Adrenal gland (tissue), 19 donors: ENCODE measurements at places on chromosomes 16 and 17.

DNA sequence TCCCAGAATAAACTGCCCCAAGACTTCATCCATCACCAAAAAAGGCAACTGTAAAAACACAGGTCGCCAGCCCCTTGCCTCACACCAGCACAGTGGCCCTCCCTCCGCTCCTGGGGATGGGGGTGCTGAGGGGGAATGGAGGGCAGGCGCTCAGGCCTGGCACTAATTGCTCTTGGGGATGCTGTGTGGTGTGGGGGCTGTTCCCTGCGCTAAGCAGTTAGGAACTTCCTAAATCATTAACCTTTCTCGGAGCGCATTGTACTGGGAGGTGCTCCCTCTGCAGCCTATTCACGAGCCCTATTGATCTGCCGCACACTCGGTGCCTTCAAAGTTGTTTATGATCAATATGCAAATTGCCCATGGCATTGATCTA is 199.9 kb downstream of the ZFHX3 start:
- DNase-seq, result no peak

DNA sequence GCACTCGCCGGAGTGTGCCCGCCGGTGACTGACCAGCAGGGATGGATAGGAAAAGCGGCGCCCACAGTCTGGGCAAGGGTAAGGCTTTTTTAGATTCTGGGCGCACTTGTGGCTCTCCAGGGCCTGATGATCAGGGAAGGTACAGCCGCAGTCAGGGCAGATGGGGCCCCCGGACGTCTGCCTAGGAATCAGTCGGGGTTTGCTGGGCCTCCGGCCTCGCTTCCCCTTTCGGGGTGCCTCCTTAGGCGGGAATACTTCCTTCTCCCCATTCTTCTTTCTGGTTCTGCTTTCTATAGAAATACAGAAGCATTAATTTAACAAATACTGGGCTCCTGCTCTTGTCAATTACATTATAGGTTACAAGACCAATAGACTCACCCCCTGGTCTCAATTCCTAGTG is 5.0 kb downstream of the ZNF689 start:
- no peak for DNase-seq

DNA sequence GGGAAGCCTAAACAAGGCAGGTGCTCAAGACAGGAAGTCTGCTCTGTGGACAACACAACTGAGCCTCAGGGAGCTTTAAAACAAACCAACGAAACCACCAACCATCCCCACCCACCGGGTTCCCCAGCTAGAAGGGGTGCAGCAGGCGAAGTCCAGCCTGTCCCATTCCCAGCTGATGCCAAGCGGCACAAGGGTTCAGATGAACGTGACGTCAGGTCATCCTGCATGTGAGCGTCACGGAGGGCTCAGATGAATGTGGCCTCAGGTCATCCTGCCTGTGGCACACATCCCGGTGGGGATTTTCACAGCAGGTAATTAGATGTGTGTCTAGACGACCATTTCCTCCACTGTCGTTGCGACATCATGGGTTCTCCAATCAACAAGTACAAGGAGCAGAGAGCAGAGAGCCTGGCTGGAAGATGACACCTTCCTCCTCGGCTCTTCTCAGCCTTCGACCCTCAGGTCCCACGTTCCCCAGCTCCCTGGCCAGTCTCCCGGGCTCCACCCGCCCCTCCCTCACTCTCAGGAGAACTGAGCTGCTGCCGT is 246.5 kb downstream of the FOXL1 start:
- no peak for DNase-seq

DNA sequence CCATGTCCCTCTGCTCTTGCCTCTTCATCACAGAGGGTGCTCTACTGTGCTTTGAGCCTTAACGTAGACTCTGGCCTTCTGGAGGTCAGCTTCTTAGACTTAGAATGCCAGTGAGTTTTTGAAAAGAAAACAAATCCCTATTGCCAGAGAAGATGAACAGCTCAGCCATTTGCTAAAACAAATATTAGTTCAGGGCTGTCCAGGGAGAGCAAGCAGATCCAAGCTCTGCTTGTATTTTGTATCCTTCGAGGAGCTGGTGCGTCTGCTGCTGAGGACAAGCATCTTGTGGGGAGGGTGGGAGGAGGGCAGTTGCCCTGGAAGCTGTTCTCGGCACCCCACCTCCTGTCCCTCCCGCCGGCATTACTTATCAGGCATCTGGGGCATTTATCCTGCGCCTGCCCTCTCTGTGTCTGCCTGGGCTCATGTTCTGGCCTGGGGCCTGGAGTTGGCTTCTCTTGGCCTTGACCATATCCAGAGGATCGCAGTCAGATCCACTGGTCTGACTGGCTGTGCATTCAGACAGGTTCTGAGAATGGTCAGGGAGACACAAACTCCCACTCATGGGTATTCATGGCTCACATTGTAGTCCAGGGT is 173.1 kb upstream of the NLRP1 start:
- DNase-seq, result peak; percentile 70

- DNase-seq, result no peak
Measured at GRCh38 chr17:78122216-78122930, 6.2 kb downstream of the TMC6 start.

- DNase-seq, result no peak
Measured at GRCh38 chr16:12976936-12977335, 75.5 kb downstream of the SHISA9 start.

DNA sequence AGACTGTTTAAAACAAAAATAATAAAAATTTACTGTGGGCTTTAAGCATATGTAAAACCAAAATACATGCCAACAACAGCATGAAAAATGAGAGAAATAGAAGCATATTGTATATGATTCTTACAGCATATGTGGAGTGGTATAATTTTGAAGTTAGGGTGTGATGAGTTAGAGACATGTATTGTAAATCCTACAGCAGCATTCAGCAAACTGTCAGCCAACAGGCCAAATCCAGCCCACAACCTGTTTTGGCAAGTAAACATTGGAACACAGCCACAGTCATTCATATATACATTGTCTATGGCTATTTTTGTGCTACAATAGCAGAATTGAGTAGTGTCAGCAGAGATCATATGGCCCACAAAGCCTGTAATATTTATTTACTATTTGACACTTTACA is 42.3 kb downstream of the ZNF18 start:
- DNase-seq, result no peak

DNA sequence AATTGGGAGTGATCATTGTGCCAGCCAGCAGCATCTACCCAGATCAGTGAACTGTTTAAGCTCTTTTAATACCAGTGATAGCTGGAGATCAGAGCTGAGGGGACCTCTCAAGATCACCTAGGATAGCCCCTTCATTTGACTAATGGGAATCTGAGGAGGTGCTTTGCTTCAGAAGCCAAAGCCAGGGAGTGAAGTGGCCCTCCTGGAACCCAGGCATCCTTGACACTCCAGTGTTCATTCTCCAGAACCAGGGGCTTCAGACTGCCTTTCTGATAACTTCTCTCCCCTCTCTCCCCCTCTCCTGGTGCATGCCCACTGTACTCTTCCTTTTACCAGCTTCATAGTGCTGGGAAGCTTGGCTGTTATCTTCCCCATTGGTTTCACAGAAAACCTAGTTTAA is 48.0 kb upstream of the SLC12A3 start:
- DNase-seq, result no peak

GRCh38 chr17:29376667-29377270 is 13.4 kb upstream of the TAOK1 start:
- peak; percentile 66 for DNase-seq

DNA sequence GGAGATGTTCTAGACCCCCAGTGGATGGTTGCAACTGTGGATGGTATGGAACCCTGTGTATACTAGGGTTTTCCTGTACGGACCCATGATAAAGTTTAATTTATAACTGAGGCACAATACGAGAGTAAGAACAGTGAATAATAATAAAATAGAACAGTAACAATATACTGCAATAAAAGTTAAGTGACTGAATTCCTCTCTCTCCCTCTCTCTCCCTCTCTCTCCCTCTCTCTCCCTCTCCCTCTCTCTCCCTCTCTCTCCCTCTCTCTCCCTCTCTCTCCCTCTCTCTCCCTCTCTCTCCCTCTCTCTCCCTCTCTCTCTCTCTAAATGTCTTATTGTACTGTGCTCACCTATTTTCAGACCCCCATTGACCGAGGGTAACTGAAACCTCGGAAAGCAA is 291.0 kb downstream of the IRF8 start:
- no peak for DNase-seq
